ENCODE measurements at places on chromosomes 6 and 20. TPM values are rescaled to one million over a fixed set of nuclear protein-coding genes. Genes with fewer than 3 reads are reported as not detected.

DNA sequence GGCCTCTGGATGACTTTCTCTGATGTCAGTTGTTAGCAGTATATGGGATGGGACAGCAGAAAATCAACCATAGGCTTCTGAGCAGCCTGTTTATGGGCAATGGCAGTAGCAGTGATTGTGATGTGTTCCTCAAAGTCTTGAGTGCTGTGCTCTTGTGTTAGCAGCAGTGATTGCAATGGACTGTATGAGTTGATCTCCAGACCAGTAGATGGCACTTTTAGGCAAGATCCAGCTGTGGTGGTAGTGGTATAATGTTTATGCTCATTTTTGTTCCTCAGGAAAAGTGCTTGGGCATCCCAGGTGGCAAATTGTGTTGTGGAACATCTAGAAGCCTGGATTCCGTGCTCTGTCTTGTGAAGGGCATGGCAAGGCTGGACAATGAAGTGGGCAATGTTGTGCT, 181.6 kb upstream of the SYNCRIP start:
- no peak for DNase-seq

GRCh38 chr6:108518714-108519576, 41.8 kb upstream of the FOXO3 start:
- DNase-seq, result no peak

DNA sequence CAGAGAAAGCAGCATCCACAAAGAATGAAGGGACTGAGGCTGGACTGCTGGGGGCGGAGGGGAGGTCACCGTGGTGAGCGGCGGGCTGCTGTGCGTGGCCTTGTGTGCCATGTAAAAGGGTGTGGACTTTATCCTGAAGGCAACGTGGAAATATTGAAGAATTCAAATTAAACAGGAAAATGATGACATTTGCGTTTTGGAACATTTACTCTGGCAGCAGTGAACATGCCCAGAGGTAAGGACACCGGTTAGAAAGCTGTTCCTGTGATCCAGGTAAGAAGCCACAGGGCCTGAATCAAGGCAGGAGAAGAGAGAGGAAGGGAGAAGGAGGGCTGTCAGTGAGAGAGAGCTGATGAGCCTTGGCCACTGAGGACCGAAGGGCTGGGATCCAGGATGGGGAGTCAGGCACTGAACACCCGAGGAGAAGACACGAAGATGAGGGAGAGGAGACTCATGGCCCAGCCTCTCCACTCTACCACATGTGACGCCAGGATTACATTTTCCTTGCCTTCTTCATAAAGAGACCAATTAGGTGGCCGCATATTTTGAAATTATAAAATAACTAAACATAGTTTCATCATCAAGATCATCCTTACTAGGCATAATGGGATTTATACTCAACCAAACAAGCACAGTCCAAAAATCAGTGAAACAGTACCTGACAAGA, 58.4 kb downstream of the TRAM2 start:
- DNase-seq, result no peak

- no peak for DNase-seq
Observed at GRCh38 chr6:99933129-99933528, 60.9 kb downstream of the MCHR2 start.

- no peak for DNase-seq
Observed at GRCh38 chr6:25560865-25561264, 91.2 kb upstream of the SCGN start.

The SPEF1 gene
- 1.7 TPM for polyA plus RNA-seq

Data from right renal pelvis (tissue), 4 donors.